Stimulated activated CD8-positive, alpha-beta memory T cell treated with anti-CD3 and anti-CD28 coated beads, Interleukin-2, amount 100 ng/mL, for 48 hours (primary cell): ENCODE measurements at places on chromosomes 1 and 21.

GRCh38 chr1:204136814-204137213, 15.0 kb downstream of the ETNK2 start:
- no peak for DNase-seq

GRCh38 chr1:187078321-187078720, 249.6 kb downstream of the PLA2G4A start:
- DNase-seq, result no peak

- DNase-seq, result no peak
Measured at GRCh38 chr1:178465011-178465410, 31.8 kb downstream of the CLEC20A start.

GRCh38 chr1:160400646-160401486, 502 bp downstream of the VANGL2 start:
- DNase-seq, result no peak

GRCh38 chr1:201381130-201381529, 3.6 kb upstream of the TNNT2 start:
- no peak for DNase-seq

GRCh38 chr1:1434131-1434823, 1.2 kb upstream of the VWA1 start:
- no peak for DNase-seq

- no peak for DNase-seq
Measured at GRCh38 chr1:55035904-55036303, 3.4 kb upstream of the PCSK9 start.

DNA sequence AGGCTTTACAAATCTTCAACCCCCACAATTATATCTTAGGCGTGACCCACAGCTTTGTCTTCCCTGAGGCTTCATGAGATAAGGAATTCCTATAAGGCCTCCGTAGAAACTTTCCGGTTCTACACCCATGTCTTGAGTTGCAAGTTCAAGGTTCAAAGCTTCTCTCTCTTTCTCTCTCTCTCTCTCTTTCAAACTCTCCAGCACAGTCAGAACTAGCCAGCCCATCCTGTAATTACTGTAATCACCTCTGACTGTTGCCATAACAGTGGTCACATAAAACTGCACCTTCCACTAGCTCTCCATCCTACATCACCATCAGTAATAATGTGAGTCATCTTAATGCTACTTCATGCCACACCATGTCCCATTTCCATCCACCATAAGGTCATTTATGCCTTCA, 90.0 kb upstream of the NFASC start:
- no peak for DNase-seq

DNA sequence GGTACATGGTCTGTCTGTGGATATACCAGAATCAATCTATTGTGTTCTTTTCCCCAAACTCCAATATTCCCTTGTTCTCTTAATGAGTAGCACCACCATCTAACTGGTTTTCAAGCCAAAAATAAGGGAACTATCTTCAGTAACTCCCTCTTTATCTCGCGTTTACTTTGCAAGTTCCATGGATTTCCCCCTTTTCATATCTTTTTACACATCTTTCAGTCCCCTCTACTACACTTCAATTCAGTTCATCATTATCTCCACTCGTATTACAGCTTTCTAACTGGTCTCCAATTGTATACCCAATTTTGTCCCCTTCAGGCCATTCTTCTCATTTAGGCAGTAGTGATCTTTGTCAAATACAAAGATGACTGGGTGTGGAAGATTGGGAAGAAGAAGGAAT, 4.1 kb upstream of the TMCO1 start:
- no peak for DNase-seq

GRCh38 chr1:73953586-73953985, 244.4 kb downstream of the LRRIQ3 start:
- no peak for DNase-seq

DNA sequence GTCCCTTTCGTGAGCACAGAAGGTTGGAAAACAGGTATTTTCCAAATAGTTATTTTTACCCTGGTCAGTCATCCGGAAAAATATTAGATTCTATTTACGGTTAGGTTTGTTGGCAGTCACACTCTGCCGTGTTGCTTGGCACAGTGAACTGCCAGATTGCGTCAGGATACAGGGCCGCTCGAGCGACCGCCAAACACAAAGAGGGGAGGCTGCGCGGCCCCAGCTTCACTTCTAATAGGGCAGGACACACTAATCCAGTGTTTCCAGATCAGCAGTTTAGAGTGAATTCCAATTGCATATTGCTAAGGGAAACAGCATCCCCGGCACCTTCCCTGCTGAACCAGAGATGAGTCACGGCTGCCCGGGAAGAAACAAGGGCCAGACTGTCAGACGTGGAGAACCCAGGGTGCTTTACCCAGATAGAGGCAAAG, 22.9 kb downstream of the UMODL1 start:
- no peak for DNase-seq

GRCh38 chr1:110186558-110186957, 23.6 kb upstream of the KCNC4 start:
- DNase-seq, result no peak

DNA sequence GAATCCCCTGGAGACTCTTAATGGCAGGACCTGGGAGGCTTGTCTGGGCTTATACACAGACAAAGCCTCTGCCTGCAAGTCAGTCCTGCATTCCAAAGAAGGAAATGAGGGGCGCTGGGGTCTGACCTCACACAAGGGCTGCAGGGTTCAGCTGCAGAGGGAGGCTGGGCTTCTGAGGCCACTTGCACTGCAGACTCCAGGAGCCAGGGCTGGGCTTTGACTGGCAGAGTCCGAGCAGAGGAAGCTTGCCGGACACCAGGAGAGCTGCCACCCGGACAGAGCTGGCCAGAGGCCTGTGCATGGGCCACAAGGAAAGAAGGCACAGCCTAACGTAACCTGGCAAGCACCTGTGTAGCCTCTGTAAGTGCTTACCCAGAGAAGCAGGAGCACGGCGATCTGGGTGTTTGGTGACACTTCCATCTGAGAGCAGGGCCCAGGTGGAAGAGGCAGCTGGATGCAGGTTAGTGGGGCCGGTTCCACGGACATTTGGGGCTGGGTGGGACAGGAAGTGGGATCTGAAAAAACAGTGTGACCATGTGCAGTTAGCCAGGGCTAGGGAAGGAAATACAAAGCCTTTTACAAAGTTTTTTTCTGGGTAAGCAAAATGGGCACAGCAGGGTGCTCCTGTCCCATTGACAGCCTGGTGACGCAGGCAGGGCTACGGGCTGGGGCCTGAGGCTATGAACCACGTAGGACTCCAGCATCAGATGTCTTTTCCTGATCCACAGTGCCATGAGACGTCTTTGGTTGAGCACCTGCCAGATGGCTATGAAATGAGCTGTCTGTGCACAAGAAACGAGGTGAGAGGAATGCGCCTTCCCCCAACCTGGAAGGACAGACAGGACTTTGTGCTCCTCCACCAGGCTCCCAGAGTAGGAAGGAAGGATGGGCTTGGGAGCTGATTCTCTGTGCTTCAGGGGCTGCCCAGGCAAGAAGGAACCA, 37.3 kb upstream of the LBR start:
- DNase-seq, result no peak

- no peak for DNase-seq
Measured at GRCh38 chr21:36038701-36039497, 21.4 kb downstream of the SETD4 start.
